ENCODE measurements at places on chromosomes 5 and 9.

- no peak for DNase-seq
These were observed 120.2 kb upstream of the PITX1 start for GRCh38 chr5:135154197-135154596.

GRCh38 chr9:120935383-120935857, 8.8 kb upstream of the TRAF1 start:
- DNase-seq: no peak

DNA sequence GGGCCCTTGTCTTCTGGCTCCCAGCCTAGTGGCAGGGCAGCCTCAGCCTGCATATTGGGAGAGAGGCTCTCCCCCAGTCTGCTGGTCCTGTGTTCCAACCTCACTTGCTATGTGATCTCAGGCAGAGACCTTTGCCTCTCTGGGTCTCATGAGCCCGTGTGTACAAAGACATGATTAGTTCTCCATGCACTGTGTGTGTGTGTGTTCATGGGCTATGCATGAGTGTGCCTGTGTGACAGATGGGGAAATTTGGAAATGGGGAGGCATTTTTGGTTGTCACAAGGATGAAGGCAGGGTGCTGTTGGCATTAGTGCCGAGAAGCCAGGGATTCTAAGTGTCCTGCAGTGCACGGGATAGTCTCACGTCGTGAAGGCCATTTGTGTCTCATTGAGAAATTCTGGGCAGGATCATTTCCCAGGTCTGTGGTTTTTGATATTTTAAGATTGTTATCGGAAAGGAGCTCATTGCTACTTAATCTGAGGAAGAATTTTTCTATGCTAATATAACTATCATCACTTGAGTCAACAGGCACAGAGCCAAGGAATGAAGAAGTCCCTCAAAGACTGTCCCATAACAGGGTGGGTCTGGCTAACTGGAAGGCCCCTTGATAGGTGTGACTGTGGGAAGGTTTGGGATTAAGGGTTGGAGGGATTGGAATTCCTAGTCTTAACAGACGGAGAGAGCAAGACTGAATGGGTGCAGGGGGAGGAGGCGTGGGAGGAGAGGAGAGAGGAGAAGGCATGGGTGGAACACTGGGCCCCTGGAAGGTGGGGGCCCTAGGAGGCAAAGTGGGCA, 168.5 kb downstream of the RGS3 start:
- no peak for DNase-seq

GRCh38 chr5:126410623-126411022, 12.6 kb upstream of the GRAMD2B start:
- no peak for DNase-seq

DNA sequence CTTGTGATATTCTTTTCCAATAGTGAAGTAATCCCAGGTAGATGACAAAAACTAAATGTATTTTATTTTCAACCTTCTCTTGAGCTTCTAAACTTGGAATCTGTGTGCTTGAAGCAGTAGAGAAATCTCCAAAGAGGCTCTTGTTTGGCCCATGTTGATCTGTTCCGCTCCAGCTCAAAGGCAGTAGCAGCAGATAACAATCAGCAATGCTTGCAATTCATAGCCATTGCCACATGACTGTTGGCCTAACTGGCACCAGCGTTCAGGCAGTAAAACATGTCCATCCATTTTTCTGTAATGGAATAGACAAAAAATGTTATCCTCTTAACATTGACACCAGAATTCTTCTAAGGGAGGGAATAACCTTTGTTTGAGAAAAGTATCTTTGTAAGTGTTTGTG, 270.7 kb upstream of the MSX2 start:
- no peak for DNase-seq

- no peak for DNase-seq
These were observed 166.1 kb downstream of the CACNA1B start for GRCh38 chr9:138043411-138044345.

DNA sequence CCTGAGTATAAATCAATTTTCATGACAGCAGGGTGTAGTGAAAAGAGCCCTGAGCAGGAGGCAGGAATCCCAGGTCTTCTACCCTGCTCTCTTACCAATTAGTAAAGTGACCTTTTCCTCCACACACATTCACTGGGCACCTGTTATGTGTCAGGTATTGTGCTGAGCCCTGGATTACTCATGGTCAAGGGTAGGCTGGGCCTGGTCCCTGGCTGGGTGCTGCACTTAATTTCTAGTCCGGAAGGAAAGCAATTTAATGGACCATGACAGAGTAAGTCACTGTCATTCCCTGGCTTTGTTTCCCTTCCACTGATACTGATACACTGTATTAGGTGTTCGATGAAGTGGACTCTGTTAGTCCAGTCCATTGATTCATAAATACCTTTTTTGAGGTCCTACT, 29.1 kb upstream of the BRINP1 start:
- no peak for DNase-seq

GRCh38 chr5:122741681-122742080, 33.2 kb upstream of the SNX2 start:
- no peak for DNase-seq

GRCh38 chr9:95724253-95724991, 151.1 kb upstream of the ERCC6L2 start:
- DNase-seq: no peak

- no peak for DNase-seq
These were observed 49.4 kb upstream of the ERBIN start for GRCh38 chr5:65876970-65877369.

DNA sequence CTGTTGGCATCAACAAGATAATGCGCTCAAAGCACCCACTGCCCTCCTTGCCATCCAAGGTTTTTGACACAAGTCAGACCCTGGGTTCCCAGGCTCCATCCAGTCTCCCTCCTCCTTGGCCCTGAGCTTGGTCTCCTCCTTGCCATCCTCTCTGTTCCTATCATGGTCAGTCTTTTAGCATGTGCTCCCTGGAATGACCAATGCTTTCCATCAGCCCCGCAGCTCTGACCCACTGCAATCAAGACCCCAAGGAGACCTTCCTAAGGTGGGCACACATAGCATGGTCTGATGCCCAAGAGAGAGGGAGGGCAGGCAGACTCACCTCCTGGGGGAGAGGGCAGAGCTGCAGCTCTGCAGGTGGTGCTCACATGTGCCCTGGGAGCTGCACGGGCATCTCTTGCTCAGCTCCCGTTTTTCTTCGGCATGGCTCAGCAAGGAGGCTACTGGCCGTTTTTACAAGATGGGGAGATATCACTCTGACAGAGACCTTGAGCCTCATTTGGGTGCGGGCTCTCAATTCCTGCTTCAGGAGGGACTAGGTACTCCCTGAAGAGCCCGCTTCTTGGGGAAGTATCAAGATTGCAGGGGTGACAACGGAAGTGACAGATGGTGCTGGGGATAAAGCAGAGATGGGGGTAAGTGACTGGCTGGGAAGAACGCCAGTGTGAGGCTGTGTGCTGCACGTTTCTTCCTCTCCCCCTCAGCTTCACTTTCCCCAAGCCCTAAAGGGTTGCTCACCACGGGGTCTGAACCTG, 3.3 kb downstream of the SEPTIN8 start:
- DNase-seq: no peak

DNA sequence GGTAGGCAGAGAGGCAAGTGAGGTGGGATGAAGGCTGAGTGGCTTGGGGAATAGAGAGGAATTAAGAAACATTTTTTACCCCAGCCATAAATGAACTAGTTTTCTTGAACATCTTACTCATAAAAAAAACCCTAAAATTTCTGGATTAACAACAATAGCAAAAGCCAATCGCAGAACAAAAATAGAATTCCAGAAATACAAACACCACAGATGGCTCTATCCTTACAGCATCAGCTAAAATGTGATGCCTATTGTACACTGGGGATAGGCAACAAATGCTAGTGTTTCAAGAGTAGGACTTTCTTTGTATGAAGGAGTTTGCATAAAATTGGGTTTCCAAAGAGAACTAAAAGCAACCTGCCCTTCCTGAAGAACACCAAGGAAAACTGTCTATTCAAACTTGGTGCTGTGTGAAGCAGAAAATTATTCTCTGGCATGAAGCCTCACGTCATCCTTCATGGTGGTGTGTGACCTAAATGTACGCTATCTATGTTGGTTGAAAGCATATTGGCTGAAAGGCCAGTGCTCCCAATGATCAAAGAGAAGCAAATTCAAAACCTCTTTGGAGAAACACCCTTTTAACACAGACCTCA, 82.9 kb downstream of the JAKMIP2 start:
- no peak for DNase-seq

DNA sequence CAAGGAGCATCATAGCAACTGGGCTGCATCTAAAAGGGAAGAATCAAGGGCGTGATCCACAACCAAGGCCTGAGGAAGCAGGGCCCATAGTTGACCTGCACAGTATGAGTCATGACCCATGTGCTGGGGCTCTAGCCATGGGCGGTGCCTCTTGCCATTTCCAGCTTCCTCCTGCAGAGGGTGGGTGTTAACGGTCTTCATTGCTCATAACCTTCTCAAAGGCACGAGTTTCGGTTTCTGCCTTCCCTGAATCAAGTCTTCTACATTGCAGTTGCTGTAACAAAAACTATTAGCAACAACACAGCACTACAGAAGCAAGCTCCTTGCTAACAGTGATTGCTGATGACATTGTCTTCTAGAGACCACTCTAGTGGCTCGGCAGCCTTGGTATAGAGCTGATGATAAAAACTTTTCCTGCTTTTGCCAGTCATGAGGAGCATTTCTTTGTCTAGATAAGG, 66.9 kb downstream of the CTSL start:
- peak; percentile 47 for DNase-seq

GRCh38 chr5:125408448-125409233, 662.2 kb upstream of the ZNF608 start:
- DNase-seq: no peak

- DNase-seq: no peak
These were observed 94.1 kb upstream of the TAF11L2 start for GRCh38 chr5:17403695-17404490.

- no peak for DNase-seq
These were observed 14.8 kb downstream of the STC2 start for GRCh38 chr5:173313351-173313801.

GRCh38 chr5:92838253-92838652, 742.8 kb downstream of the NR2F1-AS1 start:
- DNase-seq: peak; percentile 30
